ENCODE measurements at places on chromosomes 2 and 18.
A peak's percentile ranks its signal among the peaks of the same experiment; 100 is the strongest.

DNA sequence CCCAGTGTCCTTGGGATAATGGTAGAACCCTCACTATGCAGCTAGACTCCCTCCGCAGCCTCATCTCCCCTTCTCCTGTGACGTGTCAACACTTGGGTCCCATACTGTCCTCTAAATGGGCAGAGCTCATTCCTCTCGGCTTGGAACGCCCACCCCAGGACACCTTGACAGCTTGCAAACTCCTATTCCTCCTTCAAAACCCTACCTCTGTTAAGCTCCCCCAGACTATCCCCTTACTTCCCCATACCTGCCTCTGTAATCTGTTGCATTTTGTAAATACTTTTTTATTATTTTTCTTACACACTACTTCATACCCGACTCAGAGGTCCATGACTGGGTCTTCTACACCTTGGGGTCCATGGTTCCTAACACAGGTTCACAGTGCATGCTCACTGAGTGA, 28.0 kb downstream of the STEAP3 start:
- DNase-seq = no peak

DNA sequence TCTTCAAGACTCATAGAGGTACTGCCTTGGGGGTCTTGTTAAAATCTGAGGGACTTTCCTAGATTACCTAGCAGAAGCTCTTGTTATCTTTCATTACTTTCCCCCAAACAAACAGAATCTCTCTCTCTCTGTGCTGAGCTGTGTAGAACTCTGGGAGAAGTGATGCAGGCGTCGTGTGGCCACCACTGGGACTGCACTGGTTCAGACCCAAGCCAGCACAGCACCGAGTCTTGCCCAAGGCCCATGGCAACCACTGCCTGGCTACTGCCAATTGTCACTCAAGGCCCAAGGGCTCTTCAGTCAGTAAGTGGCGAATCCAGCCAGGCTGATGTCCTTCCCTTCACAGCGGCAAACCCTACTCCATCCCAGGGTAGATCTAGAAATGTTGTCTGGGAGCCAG, 28.6 kb downstream of the PPP1R1C start:
- no peak for DNase-seq

- DNase-seq = no peak
These were observed 169.0 kb upstream of the PKDCC start for GRCh38 chr2:41878716-41879234.

- no peak for DNase-seq
These were observed 16.2 kb downstream of the TANC1 start for GRCh38 chr2:158984604-158985135.

DNA sequence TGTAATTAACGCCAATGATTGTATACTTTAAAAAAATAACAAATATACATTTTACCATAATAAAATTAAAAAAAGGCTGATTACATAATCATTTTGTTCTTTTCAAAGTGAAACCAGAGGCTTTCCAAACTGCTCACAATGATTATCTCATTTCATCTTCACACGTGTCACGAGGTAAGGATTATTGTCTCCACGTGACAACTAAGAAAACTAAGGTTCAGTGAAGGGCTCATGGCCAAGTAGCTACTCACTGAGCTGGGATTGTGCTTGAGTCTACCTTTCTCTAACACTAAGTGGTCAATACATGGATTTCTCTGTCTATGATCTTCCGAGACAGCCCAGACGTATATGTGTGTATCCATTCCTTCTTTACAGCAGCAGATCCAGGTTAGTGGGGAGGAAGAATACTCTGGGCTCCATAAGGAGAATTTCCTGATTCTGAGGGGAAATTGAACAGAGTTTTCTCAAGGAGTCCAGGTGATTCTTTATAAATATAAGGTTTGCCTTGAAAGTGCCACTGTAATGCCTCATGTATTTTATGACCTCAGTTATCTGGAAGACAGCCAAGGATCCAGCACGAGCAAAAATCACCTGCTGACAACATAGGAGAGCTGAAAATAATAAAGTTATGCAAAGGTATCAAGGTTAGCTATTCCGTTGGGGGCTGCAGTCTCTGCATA, 25.6 kb upstream of the ACSL3 start:
- DNase-seq = no peak

- no peak for DNase-seq
These were observed 313.3 kb downstream of the AGAP1 start for GRCh38 chr2:235806986-235807750.

- DNase-seq = no peak
These were observed 130.8 kb upstream of the HS6ST1 start for GRCh38 chr2:128449226-128450061.

DNA sequence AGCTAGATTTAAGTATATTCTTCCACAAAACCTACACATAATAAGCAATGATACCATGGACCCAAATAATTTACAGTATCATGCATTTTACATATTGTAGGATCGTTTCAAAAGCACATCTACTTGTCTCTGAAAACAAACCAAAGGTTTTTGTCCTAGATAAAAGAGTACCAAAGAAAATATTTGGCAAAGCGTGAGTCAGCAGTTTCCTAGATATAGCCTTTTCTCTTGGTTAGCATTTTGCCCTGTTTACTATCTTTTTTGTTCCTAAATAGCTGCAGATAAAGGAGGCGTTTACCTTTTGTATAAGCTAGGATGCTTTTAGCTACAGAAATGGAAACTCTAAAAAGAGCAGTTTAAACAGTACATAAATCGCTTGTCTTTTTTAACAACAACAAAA, 305.8 kb upstream of the GULP1 start:
- no peak for DNase-seq

DNA sequence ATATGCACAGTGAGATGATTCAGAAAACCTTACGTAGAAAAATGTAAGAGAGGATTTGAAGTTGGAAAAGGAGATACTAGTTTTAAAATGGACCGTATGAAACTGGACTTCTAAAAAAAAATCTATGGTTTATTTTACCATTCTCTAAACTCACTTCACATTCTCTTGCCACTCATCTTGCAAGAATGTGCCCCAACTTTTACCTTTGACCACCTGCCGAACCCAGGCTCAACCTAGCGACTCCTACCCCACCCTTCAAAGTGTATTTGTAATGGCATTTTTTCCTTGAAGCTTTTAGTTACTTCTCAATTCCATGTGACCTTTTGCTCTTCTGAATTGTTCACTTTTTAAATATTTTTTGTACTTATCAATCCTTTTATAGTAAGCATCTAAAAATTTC, 160.8 kb downstream of the PHLPP1 start:
- DNase-seq = no peak

- DNase-seq = no peak
These were observed 80.4 kb downstream of the POLR1A start for GRCh38 chr2:86025229-86025820.

GRCh38 chr18:77068321-77069312, 64.0 kb downstream of the MBP start:
- DNase-seq = no peak

DNA sequence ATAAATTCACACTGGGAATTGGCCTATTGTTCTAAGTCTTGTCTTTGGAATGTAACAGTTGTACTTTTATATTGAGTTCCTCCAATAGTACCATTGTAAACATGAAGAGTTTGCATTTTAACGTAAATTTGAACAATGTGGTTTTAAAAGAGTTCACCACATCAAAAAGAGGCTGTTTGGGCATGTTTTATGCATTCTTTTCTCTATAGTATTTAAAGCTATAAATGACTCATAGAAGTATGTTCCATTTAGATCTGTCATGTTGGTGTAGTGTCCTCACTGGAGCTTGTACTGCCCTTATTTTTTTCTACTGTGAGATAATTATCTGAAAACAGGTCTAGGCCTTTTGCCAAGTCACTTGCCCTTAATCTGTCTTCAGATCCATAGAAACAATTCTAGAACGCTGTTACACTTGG, 141.9 kb downstream of the RHBDD1 start:
- DNase-seq = peak; percentile 68

DNA sequence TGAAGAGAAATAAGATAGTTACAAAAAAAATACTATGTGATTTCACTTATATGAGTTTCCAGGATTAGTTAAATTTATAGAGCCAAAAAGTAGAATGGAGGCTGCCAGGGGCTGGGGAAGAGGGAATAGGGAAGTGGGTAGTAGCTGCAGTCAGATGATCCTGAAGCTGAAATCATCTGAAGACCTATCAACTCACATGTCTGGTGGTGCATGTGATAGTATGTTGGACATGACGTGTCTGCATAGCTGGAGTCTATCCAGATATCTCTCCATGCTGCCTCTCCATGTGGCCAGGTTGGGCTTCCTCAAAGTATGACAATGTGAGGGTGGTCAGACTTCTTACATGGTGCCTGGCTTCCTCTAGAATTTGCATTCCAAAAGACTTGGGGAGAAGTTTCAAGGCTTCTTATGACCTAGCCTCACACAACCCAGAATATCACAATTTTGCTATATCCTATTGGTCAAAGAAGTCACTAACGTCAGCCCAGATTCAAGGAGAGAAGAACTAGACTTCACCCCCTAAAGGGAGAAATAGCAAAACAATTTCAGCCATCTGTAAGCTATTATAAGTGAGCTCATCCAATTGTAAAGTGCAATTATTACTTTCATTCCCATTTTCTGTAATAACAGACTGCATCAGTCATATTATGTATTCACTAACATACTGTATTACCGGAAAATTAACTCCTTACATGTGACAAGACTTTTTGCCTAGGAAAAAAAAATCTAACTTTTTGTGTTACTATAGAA, 14.0 kb upstream of the ZNF396 start:
- DNase-seq = no peak

- DNase-seq = no peak
These were observed 164.9 kb downstream of the GFPT1 start for GRCh38 chr2:69221960-69222751.

GRCh38 chr2:67674668-67675067, 277.5 kb downstream of the ETAA1 start:
- no peak for DNase-seq

DNA sequence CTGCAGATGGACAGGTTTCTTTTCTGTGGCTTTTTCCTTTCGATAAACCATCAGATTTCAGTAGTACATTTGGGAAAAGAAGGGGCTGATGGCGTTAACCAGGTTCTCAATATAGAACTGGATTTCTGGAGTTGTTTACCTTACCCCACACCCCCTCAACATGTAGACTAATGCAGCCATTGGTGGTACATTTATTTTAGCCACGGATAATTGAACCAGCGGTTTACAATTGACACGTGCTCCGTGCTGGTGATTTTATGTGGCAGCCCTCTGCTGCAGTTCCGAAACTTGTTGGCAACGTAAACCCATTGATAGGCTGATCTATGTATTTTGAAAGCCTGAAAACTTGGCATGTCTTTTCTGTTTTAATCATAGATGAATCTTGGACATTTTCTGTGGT, 5.4 kb downstream of the SOX11 start:
- no peak for DNase-seq

DNA sequence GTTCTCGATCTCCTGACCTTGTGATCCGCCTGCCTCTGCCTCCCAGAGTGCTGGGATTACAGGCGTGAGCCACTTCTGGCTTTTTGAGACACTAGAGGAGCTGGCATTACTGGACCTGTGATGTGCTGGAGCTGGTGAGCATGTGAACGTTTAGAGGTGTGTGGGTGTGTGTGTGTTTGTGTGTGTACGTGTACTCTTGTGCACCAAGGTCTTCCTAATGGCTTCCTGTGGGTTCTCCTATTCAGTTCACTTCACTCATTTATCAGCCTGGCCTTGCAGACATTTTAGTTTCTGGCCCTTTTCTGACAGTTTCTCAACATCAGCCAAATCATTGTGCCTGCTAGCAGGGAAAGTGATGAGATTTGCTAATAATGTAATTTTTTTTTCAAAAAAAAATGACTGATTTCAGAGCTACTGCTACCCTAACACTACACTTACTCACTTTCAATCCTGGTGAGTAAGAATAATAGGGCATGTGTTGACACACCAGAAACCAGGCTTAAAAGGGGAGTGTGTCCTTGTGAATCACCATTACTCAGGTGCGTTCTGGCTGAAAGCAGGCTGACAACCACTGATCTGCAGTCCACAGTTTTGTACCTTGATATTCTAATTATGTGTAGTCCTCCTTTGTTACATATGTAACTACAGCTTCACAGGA, 41.0 kb upstream of the ACTR3 start:
- DNase-seq = no peak

DNA sequence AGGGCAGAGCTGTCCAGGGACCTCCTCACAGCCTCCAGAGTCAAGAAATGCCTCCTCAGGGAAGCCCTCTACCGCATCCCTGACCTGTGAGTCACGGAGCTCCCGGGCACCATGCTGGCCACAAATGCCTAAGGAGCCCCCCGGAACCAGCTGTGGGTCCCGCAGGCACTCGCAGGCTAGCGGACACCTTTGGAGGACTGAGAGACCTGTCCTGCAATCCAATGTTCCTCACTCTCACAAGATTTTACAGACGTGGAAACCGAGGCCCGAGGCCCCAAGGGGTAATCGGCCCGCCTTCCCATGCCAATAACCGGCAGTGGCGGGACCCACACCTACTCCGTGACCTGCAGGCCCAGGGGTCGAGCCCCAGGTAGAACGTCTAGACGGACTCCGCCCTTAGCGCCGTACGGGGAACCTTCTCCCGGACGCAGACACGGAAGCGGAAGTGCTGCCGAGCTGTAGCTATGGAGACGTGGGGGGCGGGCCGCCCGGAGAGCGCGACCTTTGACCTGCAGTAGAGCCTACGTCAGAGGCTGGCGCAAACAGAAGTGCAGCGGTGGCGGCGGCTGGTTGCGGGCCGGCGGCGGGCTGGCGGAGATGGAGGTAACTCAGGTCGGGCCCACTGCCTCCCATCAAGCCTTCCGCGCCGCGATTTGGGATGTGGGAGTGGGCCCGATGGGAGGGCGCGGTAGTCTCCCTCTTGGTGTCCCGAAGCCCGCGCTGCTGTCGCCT, at the start of gene GCC2:
Gene GCC2, plus strand, starts transcription at position 529 of the 732 bp plus-strand sequence. Its CDS starts 69 bp downstream, at position 598.
- peak; percentile 90 for DNase-seq
